Vagina (tissue), 2 donors: ENCODE measurements at places on chromosomes 11 and 22. TPM values are rescaled to one million over a fixed set of nuclear protein-coding genes. Genes with fewer than 3 reads are reported as not detected.

DNA sequence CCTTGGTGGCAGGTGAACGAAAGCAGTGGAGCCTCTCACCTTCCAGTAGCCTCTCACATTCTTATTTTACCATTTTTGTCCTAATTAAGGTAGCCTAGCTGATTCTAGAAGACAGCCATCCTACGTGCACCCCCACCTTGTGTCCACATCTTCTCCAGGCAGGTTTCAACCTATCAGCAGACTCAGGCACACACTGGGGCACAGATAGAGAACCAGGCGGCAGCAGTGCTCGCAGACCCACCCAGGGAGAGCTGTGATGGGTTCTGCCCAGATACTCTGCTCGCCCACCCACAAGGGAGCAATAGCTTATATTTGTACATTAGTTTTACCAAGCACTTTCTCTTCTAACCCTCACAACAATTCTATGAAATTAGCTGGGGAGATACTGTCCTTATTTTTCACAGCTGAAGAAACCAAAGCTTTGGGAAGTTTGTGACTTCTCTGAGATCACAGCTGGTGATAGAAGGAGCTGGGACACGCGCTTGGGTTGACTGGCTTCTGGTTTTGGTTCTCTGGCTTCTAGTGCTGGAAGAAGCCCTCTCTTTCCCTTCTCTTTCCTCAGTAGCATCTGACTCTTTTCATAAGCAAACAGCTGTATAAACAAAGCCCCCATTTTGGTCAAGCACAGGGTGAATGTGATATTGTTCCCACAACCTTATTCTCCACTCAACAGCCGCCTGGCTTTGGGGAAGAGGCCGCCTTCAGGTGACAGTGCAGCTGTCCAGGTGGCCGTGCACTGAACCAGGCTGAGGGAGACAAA lies 36.9 kb downstream of the PPP2R1B start:
- no peaks in the 10 kb centered on the region for H3K27me3 ChIP-seq
- H3K4me3 ChIP-seq = no peak overlapping the region
- H3K27ac ChIP-seq = peak overlapping the region; percentile 95

DNA sequence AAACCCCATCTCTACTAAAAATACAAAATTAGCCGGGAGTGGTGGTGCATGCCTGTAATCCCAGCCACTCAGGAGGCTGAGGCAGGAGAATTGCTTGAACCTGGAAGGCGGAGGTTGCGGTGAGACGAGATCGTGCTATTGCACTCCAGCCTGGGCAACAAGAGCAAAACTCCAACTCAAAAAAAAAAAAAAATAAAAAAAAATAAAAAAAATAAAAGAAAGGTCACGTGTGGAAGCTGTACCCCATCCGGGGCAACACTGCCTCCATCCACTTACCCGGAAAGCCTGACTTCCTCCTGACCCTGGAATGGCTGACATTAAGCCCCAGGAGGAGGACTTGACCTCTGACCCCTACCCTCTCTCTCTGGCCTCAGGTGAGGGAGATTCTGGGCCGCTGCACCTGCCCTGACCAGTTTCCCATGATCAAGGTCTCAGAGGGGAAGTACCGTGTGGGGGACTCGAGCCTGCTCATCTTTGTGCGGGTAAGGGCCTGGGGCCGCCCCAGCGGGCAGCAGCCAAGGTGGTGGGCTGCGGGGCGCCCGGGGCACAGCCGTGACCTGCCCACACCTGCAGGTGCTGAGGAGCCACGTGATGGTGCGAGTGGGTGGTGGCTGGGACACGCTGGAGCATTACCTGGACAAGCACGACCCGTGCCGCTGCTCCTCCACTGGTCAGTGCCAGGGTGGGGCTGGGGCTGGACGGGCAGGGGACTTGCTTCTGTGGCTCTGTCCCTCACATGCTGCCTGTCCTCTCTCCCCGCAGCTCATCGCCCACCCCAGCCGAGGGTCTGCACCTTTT lies 3.8 kb downstream of the GAS2L1 start:
- peaks cover 4% of the 10 kb centered on the region for H3K27me3 ChIP-seq
- DNase-seq = no peak
- peaks cover 70% of the 10 kb centered on the region for H3K4me1 ChIP-seq

- no peak overlapping the region for H3K4me3 ChIP-seq
- H3K27me3 ChIP-seq = no peaks in the 10 kb centered on the region
- DNase-seq = no peak
- H3K27ac ChIP-seq = no peak overlapping the region
- peaks cover 9% of the 10 kb centered on the region for H3K4me1 ChIP-seq
Measured at GRCh38 chr11:63629426-63629825, 15.2 kb upstream of the PLAAT3 start.

Gene CRACR2B
- 4.9 TPM for total RNA-seq

- no peaks in the 10 kb centered on the region for H3K27me3 ChIP-seq
- H3K36me3 ChIP-seq = no peaks in the 10 kb centered on the region
- no peak overlapping the region for H3K27ac ChIP-seq
- H3K4me3 ChIP-seq = no peak overlapping the region
- DNase-seq = no peak
- H3K4me1 ChIP-seq = no peaks in the 10 kb centered on the region
Measured at GRCh38 chr11:124194293-124195188, 11.4 kb downstream of the OR10D3 start.

- H3K27ac ChIP-seq = no peak overlapping the region
- H3K4me3 ChIP-seq = no peak overlapping the region
- no peaks in the 10 kb centered on the region for H3K27me3 ChIP-seq
Measured at GRCh38 chr11:107770551-107770951, 58.7 kb upstream of the SLN start.

DNA sequence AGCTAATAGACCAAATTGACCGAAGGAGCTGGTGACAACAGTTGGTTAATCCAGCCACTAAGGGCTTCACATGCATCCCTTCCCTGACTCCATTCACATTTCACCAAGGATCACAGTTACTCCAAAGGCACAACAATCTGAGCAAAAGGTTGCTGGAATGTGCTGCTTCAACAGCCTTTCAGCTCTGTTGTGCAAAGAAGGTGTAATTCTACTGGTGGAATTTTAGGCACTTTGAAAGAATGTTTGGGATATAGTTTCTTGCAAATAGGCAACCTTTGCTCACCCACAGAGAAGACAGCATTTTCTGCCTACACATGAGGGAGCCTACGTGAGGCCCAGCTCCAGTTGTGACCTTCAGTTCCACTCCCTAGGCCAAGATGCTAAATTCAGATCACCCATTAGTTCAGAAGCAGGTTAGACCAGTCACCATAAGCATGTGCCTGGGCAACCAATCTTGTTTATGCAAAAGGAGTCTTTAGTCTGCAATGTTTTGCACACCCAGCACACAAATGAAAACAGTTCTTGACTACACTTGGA lies 21.6 kb upstream of the FCHSD2 start:
- no peak overlapping the region for H3K4me3 ChIP-seq
- no peak for DNase-seq
- H3K27ac ChIP-seq = no peak overlapping the region
- no peaks in the 10 kb centered on the region for H3K36me3 ChIP-seq

Gene TRIM44
- total RNA-seq = 27.7 TPM

DNA sequence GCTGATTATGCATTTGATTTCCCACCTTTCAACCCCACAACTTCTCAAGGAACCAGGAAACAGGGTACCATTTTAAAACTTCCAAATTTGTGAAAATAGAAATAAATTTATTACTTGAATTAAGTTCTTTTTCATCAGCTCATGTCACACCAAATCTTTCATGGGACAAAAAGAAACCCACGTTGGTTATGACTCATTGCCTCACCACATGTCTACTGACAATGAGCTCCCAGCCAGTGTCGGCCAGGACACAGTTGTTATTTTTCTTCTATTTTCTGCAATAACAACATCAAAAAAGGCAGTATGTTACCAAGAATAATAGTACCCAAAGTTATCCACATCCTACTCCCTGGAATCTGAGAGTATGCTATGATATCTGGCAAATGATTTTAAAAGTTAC lies 17.3 kb downstream of the MS4A6A start:
- no peak overlapping the region for H3K27ac ChIP-seq
- no peaks in the 10 kb centered on the region for H3K4me1 ChIP-seq
- no peaks in the 10 kb centered on the region for H3K36me3 ChIP-seq
- H3K27me3 ChIP-seq = no peaks in the 10 kb centered on the region

DNA sequence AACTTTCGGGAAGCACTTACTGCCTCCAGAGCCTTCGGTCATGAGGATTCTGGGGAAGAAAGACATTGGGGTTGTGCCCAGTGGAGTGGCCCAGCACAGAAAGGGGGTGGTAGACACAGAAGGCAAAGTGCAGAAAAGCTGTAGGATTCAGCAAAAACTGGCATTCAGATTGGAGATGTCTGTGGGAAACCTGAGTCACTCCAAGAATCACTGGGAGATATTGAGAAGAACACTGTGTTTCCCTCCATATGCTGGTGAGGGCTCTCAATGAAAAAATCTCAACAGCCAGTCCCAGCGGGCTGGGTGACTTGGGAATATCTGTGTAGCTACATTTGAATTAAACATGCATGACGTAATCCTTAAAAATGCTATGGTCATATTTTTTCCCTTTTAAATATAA lies 61.2 kb upstream of the RCN1 start:
- no peak overlapping the region for H3K27ac ChIP-seq
- H3K36me3 ChIP-seq = no peaks in the 10 kb centered on the region
- no peak for DNase-seq
- no peak overlapping the region for H3K4me3 ChIP-seq

Gene KMT5B
- total RNA-seq = 35.4 TPM

GRCh38 chr22:35866651-35867050 lies 149.0 kb downstream of the APOL5 start:
- no peak overlapping the region for H3K27ac ChIP-seq
- H3K36me3 ChIP-seq = no peaks in the 10 kb centered on the region
- H3K27me3 ChIP-seq = no peaks in the 10 kb centered on the region
- H3K4me1 ChIP-seq = peaks cover 30% of the 10 kb centered on the region

DNA sequence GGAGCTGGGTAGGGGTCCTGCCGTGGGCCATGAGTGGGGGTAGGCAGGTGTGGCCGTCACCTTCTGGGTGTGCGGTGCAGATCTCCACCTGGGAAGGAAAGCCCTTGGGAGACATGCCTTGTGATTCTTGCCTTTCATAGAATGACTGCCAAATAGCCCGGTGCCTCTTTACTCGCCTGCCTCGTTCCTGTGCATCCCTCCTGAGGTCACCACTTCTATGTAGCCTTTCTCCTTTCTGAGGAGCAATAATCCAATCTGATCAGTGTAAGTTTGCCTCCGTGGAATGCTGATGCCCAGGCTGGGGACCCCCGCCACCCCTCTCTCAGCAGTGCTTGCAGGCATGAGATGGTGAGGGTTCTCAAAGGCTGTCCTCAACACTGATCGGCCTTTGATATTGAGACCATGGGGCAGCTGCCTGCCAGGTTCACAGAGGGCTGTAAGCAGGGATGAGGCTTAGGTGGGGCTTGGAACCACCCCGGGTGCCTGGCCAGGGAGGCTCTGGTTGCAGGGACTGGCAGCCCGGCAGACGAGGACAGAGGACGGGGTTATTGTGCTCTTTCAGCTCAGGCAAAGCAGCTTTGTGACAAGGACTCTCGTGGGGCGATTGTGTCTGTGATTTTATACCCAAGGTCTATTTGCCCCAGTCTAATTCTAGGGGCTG lies 86.1 kb upstream of the WNT7B start:
- H3K27ac ChIP-seq = peak overlapping the region; percentile 100
- H3K4me1 ChIP-seq = peaks cover 90% of the 10 kb centered on the region
- no peak for DNase-seq
- H3K36me3 ChIP-seq = no peaks in the 10 kb centered on the region
- no peak overlapping the region for H3K4me3 ChIP-seq

Gene RFPL2
- total RNA-seq = not detected

Gene ASCL2
- 3.7 TPM for total RNA-seq

Gene MAJIN
- total RNA-seq = not detected

DNA sequence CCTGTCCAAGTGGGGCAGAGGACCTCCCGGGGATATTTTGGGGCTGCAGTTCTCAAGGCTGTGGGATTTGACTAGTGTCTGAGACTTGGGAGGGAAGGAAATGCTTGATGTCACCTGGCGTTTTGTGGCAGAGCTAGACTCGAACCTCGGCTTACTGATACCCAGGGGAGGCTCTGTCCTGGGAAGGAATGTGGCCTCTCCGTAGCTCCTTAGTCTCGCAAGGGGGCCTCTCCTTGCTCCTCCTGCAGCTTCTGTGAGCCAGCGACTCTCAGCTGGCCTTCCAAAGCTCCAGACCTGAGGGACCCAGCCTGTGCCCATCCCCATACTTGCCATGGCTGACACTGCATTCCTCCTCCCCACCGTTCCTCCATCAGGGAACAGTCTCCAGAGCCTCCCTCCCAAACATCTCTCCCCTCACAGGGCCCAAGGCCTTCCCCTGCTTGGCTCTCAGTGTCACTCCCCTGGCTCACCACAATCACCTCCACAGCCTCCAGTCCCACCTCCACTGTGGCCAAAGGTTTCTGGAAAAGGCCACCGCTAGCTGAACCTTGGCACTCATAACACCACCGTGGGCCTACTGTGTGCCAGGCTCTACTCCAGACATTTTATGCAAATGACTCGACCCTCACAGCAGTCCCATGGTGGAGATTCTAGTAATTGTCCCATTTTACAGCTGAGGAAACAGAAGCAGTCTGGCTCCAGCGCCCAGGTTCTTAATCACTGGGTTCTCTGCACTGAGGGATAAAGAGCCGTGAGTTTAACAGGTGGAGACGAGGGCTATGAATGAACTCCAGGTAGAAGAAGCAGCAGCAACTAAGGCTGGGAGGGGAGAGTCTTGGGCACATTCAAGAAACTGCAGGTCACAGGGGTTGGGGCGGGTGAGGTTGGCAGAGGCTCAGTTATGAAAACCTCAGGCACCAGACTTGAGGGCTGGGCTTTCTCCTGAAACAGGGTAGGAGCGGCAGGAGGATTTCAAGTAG lies 12.1 kb downstream of the P2RY2 start:
- H3K4me3 ChIP-seq = no peak overlapping the region
- no peak overlapping the region for H3K27ac ChIP-seq
- DNase-seq = no peak
- H3K27me3 ChIP-seq = no peaks in the 10 kb centered on the region
- no peaks in the 10 kb centered on the region for H3K36me3 ChIP-seq

GRCh38 chr11:70608568-70609470 lies 210.5 kb downstream of the CTTN start:
- no peak overlapping the region for H3K4me3 ChIP-seq
- no peak overlapping the region for H3K27ac ChIP-seq
- H3K4me1 ChIP-seq = peaks cover 13% of the 10 kb centered on the region
- H3K36me3 ChIP-seq = no peaks in the 10 kb centered on the region

DNA sequence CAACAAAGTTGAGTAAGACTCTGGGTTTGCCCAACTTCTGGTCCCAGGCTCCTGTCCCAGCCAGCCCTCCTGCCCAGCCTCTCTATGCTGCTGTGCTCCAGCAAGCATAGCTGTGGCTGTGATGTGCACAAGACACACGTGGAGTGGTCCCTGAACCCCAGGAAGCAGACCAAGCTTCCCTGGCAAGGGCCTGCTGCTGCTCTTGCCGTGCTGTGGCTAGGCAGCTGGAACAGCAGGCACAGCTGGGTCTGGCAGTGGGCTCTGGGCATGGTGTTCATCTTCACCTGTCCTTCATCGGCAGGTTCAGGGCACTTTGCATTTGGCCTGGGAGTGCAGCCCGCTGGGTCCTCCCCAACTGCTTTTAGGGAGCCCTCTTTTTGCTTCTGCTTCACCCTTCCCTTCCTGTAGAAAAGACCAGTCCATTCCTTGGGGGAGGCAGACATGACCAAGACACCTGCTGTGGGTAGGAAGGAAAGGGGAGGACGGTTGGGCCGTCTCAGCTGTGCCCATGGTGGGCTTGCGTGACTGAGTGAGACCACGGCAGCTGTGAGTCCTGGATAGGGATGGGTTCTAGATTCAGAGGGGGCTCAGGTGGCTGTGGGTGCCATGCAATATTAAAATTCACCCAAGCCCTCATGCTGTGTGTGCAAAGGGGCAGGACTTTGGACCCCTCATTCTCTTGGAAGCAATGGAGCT lies 26.1 kb upstream of the ETS1 start:
- H3K27me3 ChIP-seq = no peaks in the 10 kb centered on the region
- H3K4me1 ChIP-seq = peaks cover 15% of the 10 kb centered on the region
- no peaks in the 10 kb centered on the region for H3K36me3 ChIP-seq
- DNase-seq = no peak

GRCh38 chr11:7032692-7033091 lies 12.4 kb downstream of the NLRP14 start:
- H3K27ac ChIP-seq = no peak overlapping the region
- no peaks in the 10 kb centered on the region for H3K36me3 ChIP-seq
- no peaks in the 10 kb centered on the region for H3K27me3 ChIP-seq
- no peak overlapping the region for H3K4me3 ChIP-seq
